ENCODE measurements at places on chromosomes 13 and 19.
A peak's percentile ranks its signal among the peaks of the same experiment; 100 is the strongest.

DNA sequence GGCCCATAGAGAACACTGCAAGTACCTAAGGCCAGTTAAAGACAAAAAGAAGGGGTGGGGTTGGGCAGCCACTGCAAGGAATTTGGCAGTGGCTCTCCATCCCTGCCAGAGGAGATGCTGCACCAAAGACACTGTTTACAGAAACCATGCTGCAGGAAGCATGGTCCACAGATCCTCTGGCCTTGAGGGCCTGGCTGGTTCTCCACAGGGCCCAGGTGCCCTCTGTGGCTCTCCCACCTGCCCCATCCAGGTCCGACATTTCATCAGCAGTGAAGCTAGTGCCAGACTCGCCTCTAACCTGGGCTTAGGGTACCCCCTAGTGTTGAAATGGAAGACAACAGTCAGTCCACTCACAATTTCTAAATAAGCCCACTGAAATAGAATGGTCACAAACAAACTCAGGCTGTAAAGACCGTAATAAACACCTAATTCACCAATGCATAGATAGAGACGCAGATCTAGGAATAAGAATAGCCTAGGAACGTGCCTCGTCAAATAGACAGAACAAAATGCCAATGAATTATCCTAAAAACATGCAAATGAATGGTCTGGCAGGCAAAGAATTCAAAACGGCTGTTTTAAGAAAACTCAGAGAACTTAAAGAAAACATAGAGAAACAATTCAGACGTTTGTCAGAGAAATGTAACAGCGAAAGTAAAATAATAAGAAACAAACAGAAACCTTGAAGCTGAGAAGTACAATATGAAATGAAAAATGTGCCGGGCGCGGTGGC lies 23.3 kb downstream of the LYPD4 start:
- DNase-seq = no peak

- DNase-seq = no peak
These were observed 315.6 kb downstream of the DLEU7 start for GRCh38 chr13:50527612-50528509.

GRCh38 chr19:49809160-49809940 lies 3.7 kb downstream of the FUZ start:
- DNase-seq = peak; percentile 93

DNA sequence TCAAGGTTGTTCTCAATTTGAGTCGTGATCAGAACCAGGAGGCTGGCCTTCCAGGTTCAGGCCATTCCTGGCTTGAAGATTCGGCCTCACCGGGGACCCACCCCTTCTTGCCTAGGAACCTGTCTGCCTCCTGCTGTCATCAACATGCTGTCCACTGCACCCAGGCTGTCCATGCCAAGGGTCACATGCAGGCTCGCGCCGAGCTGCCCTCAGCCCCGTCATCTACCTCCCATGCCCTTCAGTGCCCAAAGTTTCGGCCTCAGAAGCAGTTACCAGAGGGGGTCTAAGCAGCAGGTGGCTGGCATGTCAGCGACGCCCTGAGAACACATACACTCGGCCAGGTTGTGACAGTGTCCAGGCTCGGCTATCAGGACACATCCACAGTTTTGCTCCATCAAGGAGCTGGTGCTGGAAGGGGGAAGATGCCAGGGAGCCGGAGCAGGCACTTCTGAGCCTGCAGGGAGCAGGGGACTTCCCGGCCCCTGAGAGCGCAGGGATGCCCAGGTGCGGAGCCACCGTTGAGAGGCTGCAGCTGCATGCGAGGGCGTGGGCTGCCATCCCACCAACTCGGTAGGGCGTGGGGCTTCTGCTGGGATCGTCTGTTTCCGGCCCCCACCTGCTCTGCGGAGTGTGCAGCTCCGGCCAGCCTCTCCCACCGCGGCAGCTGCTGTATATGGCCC lies 590.9 kb upstream of the SLITRK5 start:
- DNase-seq = no peak

GRCh38 chr13:49927755-49928154 lies 8.4 kb downstream of the SPRYD7 start:
- peak; percentile 80 for DNase-seq

DNA sequence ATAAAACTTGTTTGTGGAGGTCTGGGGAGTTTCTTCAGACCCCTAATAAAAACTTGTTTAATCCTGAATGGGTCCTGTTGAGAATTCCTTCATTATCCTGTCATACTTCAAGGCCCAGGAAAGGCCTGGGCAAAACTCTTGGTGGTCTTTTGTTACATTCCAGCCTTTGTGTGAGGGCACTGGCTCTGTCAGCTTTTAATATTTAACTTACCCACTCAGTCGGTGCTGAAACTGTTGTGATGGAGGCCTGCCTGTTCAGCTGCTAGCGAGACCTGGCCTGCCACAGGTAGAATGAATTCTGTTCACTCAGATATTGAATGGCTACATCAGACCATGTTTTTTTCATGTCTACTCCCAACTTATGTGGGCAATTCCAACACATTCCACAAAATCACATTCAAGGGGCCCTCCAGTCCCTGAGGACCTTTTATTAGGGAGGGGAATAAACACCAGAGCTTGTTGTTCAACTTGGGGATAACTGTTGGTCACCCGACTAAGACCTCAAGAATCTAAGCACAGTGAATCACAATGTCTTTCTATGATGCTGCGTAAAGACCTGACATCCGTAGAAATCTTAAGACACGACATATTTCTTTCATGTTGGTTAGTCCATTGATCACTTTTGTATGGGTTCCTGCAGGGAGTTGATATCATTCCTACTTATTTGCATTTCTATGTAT lies 12.5 kb downstream of the NLRP8 start:
- no peak for DNase-seq

DNA sequence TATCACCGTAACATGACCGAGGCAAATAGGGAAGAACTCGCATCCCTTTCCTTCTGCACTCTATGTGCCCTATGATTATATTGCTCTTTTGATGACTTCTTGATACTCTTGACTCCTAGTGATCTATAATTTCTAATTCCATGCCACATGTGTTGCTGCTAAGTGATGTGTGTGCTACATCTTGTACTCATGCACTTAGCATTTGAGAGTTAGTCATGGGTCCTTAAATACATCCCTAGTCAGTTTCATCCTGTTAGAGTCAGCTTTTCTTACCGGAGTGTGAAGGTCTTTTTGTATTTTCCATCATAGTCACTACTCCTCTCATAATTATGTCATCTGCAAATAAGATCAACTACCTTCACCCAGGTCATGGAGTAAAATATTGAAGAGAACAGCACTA lies 30.2 kb downstream of the RXFP2 start:
- DNase-seq = no peak

DNA sequence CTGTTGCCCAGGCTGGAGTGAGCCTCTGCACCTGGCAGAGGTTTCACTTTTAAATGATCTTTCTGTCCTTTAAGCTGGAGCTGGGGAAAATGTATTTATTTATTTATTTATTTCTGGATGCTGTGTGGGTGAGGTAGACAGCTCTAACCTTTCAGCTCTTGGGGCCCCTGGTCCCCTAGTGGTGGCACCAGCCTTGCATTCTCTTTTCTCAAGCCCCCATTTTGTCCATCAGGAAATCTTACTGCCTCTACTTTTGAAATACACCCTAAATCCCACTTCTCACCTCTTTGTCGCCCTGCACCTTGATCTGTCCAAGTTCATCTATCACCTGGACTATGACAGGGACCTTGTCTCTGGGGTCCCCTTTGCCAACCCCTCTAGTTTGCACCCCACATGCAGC lies 2.1 kb upstream of the B9D2 start:
- no peak for DNase-seq

- no peak for DNase-seq
These were observed 237.7 kb downstream of the MZT1 start for GRCh38 chr13:72489751-72490150.

DNA sequence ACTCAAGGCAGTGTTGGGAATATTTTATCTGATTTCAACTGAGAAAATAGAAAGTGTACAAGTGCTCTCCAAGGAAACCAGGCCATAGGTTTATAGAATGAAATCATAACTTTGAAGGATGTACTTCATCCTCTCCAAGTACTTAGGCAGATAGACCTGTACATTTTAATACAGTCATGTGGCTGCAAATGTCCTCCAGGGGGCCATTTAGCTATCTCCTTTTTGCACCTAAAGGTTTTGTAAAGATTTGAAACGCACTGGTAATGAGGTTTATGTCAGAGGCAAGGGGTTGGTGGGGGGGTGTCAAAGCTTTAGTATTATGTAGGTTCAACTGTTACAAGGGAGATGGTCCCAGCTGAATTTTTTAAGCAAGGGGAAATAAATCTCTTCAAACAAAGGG lies 364.4 kb downstream of the DCT start:
- no peak for DNase-seq

DNA sequence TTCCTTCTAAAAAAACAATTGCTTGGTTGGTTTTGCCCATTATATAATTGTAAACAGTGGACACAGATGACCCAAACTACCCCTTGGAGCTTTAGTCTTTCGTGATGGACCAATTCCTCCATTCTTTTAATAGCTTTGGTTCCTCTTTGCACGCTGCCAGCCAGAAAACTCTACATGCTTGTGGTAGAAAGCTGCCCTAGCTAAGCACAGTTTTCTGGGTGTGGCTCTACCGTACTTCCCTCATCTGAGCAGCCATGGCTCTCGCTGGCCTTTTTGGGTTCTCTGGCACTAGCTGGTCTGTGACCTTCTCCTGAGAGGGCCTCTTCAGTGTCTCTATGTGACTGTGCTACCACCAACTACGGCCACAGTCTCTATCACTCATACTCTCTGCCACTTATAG lies 29.9 kb upstream of the CEBPA start:
- no peak for DNase-seq

GRCh38 chr19:49880162-49880869 lies 2.8 kb downstream of the TBC1D17 start:
- DNase-seq = no peak

- DNase-seq = peak; percentile 99
These were observed 7.0 kb upstream of the HCN2 start for GRCh38 chr19:582497-583197.

- DNase-seq = peak; percentile 99
These were observed at the start of gene TGFB1 for GRCh38 chr19:41353466-41354342. TSS of gene TGFB1 (minus strand) at chr19:41353922. CDS start at chr19:41353044, 878 bp downstream.

- DNase-seq = peak; percentile 45
These were observed 669.3 kb downstream of the LIG4 start for GRCh38 chr13:107545946-107546502.

- no peak for DNase-seq
These were observed 16.3 kb downstream of the ZIC5 start for GRCh38 chr13:99955107-99955746.

DNA sequence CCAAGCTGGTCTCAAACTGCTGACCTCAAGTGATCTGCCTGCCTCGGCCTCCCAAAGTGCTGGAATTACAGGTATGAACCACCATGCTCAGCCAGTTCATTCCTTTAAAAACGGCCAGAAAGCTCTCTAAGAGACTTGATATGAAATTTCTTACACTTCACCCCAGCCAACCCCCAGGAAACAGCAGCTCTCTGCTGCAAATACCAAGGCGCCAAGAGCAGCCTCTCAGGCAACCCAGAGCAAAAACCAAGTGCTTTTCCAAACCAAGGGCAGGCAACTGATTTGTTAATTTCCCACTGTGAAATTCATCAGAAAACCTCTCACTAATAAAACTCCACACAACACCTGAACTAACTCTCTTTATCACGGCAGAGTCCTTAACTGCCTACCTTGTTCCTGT lies 44.9 kb downstream of the LATS2 start:
- DNase-seq = no peak

GRCh38 chr13:72205773-72206172 lies 338.8 kb upstream of the DACH1 start:
- DNase-seq = no peak

GRCh38 chr13:79675931-79676660 lies 195.1 kb downstream of the NDFIP2 start:
- DNase-seq = no peak

DNA sequence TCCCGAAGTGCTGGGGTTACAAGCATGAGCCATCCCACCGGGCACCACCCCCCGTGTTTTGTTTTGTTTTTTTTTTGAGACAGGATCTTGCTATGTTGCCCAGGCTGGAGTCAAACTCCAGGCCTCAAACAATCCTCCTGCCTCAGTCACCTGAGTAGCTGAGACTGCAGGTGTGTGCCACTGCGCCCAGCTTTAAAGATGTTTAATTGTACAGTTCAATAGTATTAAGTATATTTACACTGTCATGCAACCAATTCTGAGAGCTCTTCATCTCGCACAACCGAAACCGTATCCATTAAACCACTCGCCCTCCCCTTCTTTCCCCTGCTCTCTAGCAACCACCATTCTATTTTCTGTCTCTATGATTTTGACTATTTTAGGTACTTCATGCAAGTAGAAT lies 15.6 kb downstream of the NUCB1 start:
- no peak for DNase-seq

DNA sequence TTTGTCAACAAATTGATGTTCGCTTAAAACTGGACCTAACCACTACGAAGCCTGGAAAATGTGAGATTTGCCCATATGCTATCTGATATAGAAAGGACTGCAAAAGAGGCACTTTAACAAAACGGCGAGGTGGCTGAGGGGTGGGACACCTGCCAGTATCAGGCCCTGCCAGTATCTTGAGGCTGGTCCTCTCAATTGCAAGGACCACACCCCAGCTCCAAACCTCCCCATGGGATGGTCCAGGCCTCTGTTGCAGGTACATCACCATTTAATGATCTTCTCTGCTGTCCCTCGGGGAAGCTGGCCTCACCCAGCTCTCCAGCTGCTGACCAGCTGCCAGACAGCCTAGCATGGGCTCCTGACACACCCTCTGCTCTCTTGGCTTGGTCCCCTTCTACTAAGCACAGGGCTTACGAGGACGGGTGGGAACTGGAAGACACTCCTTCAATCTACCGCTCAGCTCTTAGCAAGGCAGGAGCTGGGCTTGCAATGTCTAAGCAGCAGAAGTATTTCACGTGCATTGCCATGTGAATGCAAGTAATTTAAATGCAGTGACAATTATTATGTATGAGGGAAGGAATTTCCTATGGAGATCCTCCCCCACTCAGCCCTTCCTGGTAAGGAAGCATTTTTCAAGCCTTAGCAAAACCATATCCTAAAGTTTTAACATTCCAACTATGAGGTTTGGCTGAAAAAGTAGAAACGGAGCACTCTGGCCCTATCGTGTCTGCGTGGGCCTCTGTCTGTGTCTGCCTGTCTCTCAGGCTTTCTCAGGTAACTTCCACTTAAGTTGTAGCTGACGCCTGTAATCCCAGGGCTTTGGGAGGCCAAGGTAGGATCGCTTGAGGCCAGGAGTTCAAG lies 63.9 kb downstream of the LATS2 start:
- DNase-seq = peak; percentile 97

All from osteoblast (primary cell).